AML-193 (cell line): ENCODE measurements at places on chromosomes 1 and 21.
A peak's percentile ranks its signal among the peaks of the same experiment; 100 is the strongest.

- DNase-seq: no peak
These were observed 61.2 kb downstream of the EYA3 start for GRCh38 chr1:28027238-28027637.

GRCh38 chr1:199705825-199706224, 321.7 kb upstream of the NR5A2 start:
- DNase-seq: no peak

DNA sequence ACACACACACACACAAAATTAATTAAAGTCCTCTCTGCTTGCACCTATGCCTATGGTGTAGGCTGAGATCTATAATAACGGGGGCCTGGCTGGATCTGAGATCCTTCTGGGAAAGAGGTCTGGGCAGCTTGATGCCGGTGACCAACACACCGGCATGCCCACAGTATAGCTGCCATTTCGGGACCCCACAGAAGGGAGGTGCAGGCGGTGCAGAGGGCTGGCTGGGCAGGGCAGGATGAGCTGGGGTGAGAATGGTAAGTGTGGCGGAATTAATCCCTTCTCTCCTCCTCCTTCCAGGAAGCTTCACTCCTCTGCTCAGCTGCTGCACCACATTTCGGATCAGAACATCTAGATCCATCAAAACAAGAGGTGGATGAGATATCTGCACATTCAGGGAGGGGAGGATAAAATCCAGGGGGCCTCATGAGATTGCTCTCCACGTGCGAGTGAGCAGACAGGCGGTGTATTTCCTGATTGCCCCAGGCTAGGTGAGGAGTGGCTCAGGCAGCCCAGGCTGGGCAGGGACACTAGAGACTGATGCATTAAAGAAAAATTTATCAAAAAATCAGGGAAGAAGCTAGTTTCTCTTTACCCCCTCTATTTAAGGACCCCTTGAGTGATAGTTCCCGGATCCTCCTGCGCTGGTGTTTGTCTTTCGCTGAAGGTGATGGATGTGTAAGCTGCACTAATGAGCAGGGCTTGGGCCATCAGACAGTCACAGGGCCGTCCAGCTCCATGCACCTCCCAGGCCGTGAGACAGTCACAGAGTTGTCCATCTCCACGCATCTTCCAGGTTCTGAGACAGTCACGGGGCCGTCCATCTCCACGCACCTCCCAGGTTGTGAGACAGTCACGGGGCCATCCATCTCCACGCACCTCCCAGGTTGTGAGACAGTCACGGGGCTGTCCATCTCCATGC, 449.9 kb downstream of the PTPRU start:
- DNase-seq: no peak

DNA sequence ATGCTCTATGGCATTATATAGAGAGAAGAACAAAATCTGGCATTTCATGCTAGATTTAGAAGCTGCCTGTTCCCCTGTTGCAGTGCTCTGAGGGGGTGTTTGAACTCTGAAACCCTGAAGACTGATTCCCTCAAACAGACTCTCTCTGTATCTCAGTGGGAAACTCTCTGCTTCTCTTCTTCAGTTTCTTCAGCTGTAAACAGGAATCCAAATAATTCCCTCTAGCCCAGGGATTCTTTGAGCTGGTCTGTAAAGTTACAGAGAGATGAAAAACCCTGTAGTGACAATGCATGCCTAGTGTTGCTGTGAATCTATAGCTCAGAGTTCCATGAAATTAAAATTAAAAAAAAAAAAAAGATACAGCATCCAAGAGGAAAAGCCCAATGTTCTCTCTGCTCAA, 17.0 kb upstream of the ROR1 start:
- no peak for DNase-seq

DNA sequence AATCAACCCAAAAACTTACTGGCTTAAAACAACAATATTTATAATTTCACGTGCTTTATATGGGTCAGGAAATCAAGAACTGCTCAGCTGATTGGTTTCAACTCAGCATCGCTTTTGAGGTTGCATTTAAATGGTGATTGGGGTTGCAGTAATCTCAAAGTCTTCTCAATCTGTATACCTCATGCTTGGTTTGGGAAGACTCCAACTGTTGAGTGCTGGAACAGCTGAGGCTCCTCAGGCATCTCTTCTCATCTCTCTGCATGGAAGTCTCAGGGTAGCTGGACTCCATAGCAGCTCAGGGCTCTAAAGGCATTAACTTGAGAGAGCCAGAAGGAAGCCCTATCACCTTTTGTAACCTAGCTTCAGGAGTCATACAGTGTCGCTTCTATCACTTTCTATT, 35.1 kb downstream of the AK5 start:
- DNase-seq: no peak

GRCh38 chr1:178192686-178193085, 98.8 kb downstream of the RASAL2 start:
- DNase-seq: peak; percentile 24

- DNase-seq: peak; percentile 2
These were observed 42.3 kb downstream of the LACTBL1 start for GRCh38 chr1:22930240-22930912.

DNA sequence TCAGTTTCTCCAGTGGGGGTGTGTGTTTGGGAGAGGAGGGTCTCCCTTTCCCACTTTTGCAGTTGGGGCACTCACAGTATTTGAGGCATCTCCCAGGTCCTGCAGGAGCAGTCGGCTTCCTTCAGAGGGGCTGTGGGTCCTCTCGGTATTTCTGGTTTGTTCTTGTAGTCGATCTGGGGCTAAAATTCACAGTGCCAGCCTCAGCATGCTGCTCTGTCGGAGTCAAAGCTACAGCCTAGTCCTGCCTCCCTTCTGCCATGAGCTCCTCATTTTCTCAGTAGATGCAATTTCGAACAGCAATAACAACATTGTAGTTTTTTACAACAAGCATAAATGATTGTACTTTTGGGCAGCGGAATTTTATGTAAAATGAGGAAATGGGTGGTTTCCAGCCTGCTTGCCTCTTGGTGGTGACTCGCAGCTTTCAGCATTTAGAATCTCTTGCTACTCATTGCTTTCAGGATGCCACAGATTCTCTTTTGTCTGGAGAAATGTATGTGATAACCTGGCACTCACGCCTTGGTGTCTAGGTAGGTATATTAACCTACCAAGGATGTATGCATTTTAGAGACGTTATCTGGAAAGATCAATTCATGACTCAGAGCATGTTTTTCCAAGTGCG, 82.4 kb upstream of the C21orf91 start:
- no peak for DNase-seq

DNA sequence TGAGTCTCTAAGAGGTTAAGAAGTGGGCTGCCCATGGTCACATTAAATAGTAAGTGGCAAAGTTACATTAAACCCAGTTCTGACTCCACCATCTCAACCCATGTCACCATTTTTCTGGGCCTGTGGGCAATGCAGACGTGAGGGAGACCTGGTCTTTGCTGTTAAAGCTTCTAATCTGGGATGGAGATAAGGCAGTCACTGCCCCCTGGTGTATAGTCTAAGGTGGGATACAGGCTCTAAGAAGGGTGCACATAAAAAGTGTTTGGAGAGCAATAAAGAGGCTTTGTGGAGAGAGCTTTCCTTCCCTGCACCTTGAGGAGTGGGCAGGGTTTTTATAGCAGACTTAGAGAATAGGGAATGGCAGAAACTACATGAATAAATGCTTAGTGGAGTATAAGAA, 141.3 kb downstream of the ROR1 start:
- no peak for DNase-seq

GRCh38 chr1:5435414-5435813, 556.8 kb downstream of the NPHP4 start:
- no peak for DNase-seq

DNA sequence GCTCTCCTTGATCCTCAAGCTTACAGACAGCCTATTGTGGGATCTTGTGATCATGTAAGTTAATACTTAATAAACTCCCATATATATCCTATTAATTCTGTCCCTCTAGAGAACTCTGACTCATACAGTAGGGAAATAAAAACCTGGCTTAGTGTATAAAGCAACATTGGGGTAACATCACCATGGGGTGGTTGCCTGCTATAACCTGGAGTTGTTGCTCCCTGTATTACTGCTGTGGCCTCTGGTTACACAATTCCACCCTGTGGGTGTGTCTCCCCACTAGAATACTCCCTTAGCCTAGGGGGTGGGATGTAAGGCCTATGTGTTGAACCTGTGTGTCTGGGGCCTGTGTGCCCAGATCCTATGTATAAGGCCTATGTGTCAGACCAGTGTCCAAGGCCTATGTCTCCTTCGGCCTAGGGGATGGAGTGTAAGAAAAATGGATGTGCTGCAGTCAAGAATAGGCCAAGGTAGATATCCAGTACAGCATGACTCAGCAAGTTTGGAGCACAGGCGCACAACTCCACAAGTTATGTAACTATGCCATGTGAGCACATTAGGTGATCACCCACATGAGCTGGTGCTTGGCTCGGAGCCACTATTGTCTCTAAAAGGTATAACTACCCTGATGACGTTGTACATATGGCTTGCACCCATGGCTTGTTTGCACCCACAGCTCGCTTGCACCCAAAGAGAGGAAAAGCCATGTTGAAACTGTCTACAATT, 96.8 kb upstream of the C1orf21 start:
- no peak for DNase-seq

GRCh38 chr1:17635811-17636210, 96.3 kb downstream of the ARHGEF10L start:
- peak; percentile 74 for DNase-seq

- DNase-seq: no peak
These were observed 32.4 kb upstream of the SCCPDH start for GRCh38 chr1:246691622-246692495.

DNA sequence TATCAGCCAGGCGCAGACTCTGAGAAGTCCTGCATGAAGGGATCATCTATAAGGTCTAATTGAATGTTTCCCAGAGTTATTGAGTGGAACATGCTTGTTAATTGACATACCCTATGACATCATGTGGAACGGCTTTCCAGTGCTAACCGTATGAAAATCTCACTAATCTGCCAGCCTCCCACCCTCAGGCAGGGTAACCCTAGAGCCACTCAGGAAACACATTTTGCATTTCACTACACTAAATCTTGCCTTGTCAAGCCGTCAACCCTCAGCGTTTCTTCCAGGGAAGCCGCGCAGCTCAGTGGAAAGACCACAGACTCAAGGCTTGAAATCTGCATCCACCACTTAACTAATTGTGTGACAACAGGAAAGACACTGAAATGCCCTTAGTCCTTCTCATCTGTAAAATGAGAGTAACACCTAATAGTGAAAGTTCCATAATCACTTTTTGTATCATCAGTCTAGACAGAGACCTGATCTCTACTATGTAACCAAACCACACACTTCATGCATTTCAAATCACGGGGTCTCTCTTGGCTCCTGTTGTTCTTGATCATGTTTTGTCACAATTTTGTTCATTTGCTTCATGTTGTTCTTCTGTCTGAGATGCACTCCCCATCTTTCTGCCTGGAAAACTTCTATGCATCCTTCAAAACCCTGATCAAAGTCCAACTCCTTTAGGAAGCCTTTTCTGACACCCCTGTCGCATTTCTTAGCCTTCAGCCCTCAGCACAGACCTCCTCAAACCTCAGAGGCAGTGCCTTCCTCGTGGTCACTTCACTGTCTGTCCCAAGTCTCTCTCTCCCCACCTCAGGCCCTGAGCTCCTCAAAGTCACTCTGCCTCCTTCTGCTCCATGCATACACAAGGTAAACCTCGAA, 246.5 kb downstream of the TOMM20 start:
- DNase-seq: no peak

- DNase-seq: no peak
These were observed 55.5 kb downstream of the GADD45A start for GRCh38 chr1:67740543-67740942.

- no peak for DNase-seq
These were observed 17.6 kb downstream of the NFASC start for GRCh38 chr1:204888294-204888693.

DNA sequence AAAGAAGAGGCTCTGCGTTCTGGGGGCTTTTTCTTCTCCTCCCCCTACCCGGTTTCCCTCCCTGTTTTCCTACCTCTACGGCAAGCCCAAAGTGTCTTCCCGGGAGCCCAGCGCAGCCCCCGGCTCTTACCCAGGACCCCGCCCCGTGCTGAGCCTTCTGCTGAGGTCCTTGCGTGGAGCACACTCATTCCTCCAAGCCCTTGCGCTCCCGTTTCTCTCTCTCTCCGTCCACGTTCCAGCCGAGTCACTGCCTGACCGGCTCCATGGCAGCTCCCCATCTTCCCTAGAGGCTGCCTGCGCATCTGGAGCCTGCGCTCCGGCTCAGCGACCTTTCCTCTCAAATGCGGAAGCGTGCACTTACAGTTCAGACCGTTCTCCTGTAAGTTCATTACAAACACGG, 24.9 kb upstream of the PDXK start:
- DNase-seq: no peak

GRCh38 chr1:189859385-189859977, 618.2 kb downstream of the BRINP3 start:
- DNase-seq: peak; percentile 17

- no peak for DNase-seq
These were observed 135.5 kb downstream of the SETD4 start for GRCh38 chr21:35924714-35925301.

DNA sequence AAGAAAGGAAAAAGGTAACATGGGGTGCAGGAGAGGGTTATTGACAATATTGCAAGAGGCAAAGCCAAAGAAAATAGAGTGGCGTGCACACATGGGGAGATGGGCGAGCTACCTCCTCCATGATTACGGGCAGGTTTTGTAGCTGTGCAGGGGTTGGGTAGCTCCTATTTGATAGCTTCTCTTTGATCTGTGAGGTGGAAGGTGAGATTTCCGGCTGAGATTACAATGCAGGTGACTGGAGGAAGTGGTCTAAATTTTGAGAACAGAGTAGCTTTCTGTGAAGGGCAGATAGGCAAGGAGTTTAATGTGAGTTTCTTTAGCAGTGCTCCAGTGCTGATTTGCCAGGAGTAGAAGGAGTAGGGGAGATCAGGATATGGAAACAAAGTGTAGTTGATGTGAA, 263.4 kb downstream of the PLA2G4A start:
- no peak for DNase-seq

GRCh38 chr1:78622548-78622947, 2.3 kb downstream of the IFI44L start:
- no peak for DNase-seq

DNA sequence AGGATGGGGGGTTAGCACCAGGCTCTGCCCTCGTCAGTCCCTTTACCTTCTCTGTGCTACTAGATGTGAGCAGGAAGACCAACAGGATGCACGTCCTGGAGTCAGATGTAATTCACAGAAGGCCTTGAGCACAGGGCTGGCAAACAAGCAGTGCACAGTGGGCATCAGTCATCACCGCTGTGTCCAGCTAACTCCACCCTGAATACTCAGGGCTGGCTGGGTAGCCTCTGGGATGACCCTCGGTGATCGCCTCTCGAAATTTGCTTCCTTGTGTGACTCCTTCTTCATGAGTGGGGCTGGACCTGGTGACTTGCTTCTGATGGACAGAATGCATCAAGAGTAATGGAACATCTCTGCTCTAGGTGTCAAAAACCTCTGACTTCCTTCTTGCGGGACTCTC, 92.2 kb upstream of the TMPRSS2 start:
- DNase-seq: no peak

GRCh38 chr1:59352065-59352464, 55.2 kb downstream of the FGGY start:
- DNase-seq: no peak

GRCh38 chr1:186828611-186829454, at the start of gene PLA2G4A:
Gene PLA2G4A, plus strand, starts transcription at chr1:186828949. Its CDS starts 25,406 bp downstream, at chr1:186854355.
- DNase-seq: peak; percentile 72
